ENCODE measurements at places on chromosomes 2 and 18. TPM values are rescaled to one million over a fixed set of nuclear protein-coding genes. Genes with fewer than 3 reads are reported as not detected.

- no peaks in the 10 kb centered on the region for H3K4me1 ChIP-seq
- DNase-seq: no peak
- H3K36me3 ChIP-seq: no peaks in the 10 kb centered on the region
- no peak overlapping the region for H3K27ac ChIP-seq
- H3K27me3 ChIP-seq: no peaks in the 10 kb centered on the region
- H3K4me3 ChIP-seq: no peak overlapping the region
Observed at GRCh38 chr2:223996391-223996790, 39.1 kb downstream of the MRPL44 start.

DNA sequence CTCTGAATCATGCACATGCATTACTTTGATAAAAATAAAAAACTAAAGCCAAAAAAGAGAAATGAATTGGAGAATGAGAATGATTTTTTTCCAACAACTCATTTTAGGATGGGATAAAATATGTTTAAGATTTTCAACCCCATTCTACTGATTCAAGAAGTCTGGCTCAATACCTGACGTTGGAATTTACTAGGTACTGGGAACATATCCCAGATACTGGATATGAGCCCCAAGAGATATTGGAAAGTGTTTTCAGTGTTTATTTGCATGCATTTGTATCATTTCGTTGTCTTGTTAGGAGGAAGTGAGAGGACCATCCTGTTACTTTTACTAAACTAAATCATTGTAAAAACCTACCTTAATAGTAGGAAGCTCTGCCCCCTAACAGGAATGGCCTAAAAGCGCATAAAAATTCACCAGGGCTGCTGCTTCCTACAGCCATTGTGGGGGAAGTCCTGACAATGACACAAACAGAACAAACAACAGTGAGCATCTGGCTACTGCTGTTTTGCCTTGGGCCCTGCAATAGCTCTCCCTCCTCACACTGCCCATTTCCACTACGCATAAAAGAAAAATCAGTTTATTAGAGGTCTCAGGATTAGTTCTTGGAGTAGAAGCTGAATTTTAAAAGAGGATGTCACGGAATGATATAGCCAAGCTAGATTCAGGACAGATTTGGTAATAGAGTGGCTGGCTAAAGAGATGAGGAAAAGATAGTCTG lies 35.2 kb downstream of the ANKAR start:
- DNase-seq: no peak
- H3K27ac ChIP-seq: no peak overlapping the region
- no peaks in the 10 kb centered on the region for H3K36me3 ChIP-seq
- H3K27me3 ChIP-seq: no peaks in the 10 kb centered on the region
- no peak overlapping the region for H3K4me3 ChIP-seq

GRCh38 chr2:171081649-171082111 lies 79.0 kb downstream of the TLK1 start:
- DNase-seq: no peak
- H3K4me3 ChIP-seq: no peak overlapping the region
- H3K36me3 ChIP-seq: no peaks in the 10 kb centered on the region

GRCh38 chr2:43636621-43637020 lies 439 bp upstream of the PLEKHH2 start:
- DNase-seq: no peak
- no peaks in the 10 kb centered on the region for H3K36me3 ChIP-seq

DNA sequence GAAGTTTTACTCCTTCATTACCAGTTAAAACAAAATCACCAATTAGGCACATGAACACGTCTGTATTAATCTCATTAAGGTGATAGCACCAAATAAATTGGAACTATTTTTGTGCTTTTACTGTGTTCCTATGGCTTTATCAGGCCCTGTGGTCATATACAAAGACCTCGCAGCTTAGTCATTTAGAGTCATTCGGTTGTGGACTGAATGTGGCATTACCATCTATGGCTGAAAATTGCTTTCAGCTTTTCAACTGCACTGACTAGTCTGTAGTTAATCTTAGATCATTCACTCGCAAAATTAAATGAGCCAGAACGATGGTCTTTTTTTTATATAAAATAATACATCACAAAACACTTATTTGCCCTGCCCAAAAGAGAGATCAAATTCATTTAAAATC lies 601.7 kb downstream of the NR4A2 start:
- peaks cover 8% of the 10 kb centered on the region for H3K27me3 ChIP-seq
- no peak for DNase-seq
- H3K4me1 ChIP-seq: no peaks in the 10 kb centered on the region
- H3K4me3 ChIP-seq: no peak overlapping the region

DNA sequence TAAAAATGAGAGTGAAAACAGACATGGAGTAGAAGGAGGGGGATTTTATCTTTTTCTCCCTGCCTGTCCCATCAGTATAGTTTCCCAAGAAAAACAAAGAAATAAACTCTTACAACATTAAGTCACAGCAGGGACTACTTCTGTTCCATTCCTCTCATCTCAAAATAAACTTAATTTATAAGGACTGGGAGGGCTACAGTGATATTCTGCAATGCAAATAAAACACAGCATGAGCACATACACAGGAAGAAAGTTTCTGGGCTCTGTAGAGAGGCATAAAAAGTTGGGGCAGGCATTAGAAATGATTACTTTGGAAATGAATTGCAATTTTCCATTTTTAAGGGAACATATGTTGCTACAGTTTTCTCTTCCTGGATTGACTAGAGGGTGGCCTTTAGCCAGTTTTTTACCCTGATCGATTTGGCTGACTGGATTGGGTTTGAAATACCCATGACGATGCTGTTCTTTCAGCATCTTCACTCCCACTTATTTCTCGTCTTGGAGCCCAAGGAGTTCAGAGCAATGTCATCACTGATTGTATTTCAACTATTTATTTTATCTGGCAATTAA lies 157.1 kb downstream of the ACTR3 start:
- no peaks in the 10 kb centered on the region for H3K27me3 ChIP-seq
- H3K4me1 ChIP-seq: no peaks in the 10 kb centered on the region
- no peak overlapping the region for H3K4me3 ChIP-seq
- DNase-seq: no peak
- no peaks in the 10 kb centered on the region for H3K36me3 ChIP-seq
- H3K27ac ChIP-seq: no peak overlapping the region

DNA sequence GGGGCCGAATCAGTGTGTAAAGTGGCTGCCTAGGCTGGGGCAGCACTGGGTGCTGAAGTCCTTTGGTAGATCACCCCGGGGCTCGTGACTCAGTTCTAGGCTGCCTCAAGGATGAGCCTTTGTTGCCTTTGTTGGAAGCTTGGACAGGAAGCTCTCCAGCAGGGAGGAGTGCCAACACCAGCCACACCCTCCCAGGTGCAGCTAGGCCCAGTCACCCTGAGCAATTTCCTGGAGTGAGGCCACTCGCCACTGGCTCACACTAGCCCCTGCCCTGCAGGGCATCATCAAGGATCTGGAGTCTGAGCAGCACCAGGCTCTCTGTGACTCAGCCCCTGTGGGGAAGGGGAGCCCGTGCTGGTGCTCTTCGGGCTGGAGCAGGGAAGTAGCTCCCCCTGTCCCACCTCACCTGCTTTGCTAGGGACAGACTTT lies 6.7 kb upstream of the SDC1 start:
- no peaks in the 10 kb centered on the region for H3K4me1 ChIP-seq
- peaks cover 6% of the 10 kb centered on the region for H3K27me3 ChIP-seq
- H3K27ac ChIP-seq: no peak overlapping the region
- H3K4me3 ChIP-seq: no peak overlapping the region

- no peak overlapping the region for H3K4me3 ChIP-seq
- H3K4me1 ChIP-seq: peaks cover 5% of the 10 kb centered on the region
- H3K36me3 ChIP-seq: no peaks in the 10 kb centered on the region
Observed at GRCh38 chr2:84888401-84889276, 7.8 kb upstream of the TRABD2A start.

GRCh38 chr2:178417916-178418315 lies 33.1 kb downstream of the PRKRA start:
- no peaks in the 10 kb centered on the region for H3K27me3 ChIP-seq
- no peak overlapping the region for H3K27ac ChIP-seq
- no peaks in the 10 kb centered on the region for H3K4me1 ChIP-seq
- H3K4me3 ChIP-seq: no peak overlapping the region

DNA sequence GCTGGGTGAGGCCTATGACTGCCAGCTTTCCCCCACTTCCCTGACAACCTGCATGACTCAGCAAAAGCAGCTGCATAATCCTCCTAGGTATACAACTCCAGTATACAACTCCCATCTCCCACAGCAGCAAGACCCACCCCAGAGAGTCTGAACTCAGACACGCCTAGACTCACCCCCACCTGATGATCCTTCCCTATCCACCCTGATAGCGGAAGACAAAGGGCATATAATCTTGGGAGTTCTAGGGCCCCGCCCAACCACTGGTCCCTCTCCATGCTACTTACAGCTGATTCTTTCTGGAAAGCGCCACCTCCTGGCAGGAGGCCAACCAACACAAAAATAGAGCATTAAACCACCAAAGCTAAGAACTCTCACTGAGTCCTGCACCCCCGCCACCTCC lies 296.5 kb downstream of the DCC start:
- no peak for DNase-seq
- no peak overlapping the region for H3K27ac ChIP-seq
- H3K4me1 ChIP-seq: no peaks in the 10 kb centered on the region
- H3K4me3 ChIP-seq: no peak overlapping the region
- no peaks in the 10 kb centered on the region for H3K27me3 ChIP-seq

GRCh38 chr2:8260213-8260612 lies 421.6 kb upstream of the ID2 start:
- no peak overlapping the region for H3K4me3 ChIP-seq
- no peaks in the 10 kb centered on the region for H3K4me1 ChIP-seq
- no peak for DNase-seq
- H3K36me3 ChIP-seq: no peaks in the 10 kb centered on the region
- no peaks in the 10 kb centered on the region for H3K27me3 ChIP-seq
- no peak overlapping the region for H3K27ac ChIP-seq

- no peaks in the 10 kb centered on the region for H3K27me3 ChIP-seq
- no peak overlapping the region for H3K27ac ChIP-seq
- DNase-seq: no peak
- no peaks in the 10 kb centered on the region for H3K36me3 ChIP-seq
- H3K4me1 ChIP-seq: peaks cover 9% of the 10 kb centered on the region
Observed at GRCh38 chr2:128187032-128187654, 96.1 kb downstream of the UGGT1 start.

DNA sequence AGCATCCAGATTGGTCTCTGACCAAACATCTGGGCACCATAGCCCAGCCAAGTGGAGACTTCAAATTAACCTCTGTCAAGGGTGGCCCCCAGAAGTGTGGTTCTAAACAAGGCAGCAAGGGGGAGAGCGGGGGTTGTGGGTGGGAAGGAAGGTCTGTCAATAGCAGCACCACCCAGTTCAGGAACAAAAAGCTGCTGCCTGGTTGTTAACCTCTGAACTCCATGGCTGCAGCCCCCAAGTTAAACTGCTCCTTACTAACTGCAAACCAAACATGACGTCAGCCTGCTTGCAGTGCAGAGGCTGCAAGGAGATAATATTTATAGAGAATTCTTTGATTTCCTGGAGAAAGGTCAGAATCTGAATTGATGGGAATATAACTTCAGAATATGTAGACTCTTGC lies 76.5 kb downstream of the ARL4C start:
- no peak for DNase-seq
- no peaks in the 10 kb centered on the region for H3K4me1 ChIP-seq
- no peaks in the 10 kb centered on the region for H3K36me3 ChIP-seq
- H3K4me3 ChIP-seq: no peak overlapping the region
- H3K27me3 ChIP-seq: no peaks in the 10 kb centered on the region

DNA sequence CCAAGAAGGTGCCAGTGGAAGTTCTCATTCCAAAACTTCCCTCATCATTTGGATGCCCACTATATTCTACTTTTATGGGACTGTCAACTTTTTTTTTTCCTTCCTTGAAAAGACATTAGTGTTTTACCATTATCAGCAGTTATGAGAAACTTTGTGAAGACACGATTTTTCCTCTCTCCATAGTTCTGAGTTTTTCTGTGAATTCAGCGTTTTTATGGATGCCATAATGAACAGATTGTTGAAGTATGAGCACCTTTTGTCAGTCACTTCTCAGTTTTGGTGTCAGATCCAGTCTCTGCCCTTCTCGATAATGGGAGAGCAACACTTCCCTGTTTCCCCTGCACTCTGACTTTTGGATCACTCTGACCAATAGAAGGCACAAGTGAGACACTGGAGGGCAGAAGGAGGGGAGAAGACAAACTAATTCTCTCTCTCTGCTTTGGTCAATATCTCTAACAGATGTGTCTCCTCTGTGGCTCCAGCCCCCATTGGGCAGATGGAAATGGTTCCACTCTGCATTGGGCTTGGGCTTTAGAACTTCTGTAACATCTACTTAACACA lies 53.5 kb upstream of the FN1 start:
- H3K4me3 ChIP-seq: no peak overlapping the region
- no peak overlapping the region for H3K27ac ChIP-seq
- H3K36me3 ChIP-seq: no peaks in the 10 kb centered on the region
- H3K4me1 ChIP-seq: no peaks in the 10 kb centered on the region
- H3K27me3 ChIP-seq: no peaks in the 10 kb centered on the region

DNA sequence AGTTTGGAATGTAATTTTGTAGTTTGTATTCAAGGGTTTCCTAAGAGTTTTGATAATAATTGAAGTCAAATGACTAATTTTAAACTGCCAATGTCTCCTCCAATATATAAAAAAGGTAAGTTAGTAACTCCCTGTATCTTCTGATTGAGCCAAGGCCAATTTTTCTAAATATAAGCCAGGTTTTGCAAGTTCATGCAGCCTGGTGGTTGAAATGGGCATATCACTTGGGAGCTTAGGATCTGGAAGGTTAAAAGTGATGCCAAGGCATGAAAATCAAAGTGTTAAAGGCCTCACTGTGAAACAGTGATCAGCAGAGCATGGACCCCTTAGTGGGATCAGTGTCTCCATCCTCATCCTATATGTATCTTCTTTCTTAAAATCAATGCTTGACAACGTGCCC lies 60.5 kb downstream of the MERTK start:
- no peaks in the 10 kb centered on the region for H3K36me3 ChIP-seq
- no peak overlapping the region for H3K4me3 ChIP-seq
- no peaks in the 10 kb centered on the region for H3K27me3 ChIP-seq
- no peak for DNase-seq
- H3K4me1 ChIP-seq: peaks cover 56% of the 10 kb centered on the region

DNA sequence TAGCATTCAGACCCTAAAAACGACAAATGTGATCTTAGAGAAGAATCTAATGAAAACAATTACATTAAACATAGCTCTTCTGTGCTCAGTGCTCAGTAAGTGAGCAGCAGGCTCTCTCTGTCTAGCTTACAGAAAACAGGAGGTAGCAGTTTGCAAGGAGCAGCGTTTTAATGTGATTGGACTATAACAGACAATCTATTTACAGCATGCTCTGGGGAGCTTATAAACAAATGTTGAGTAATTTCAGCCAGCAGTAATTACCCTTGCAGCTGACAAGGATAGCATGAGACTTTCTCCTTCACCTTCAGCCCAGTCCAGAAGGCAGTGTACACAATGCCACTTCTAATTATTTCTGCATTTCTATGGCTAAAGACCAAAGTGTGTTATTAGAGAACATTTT lies 270.4 kb downstream of the FIGN start:
- no peak overlapping the region for H3K27ac ChIP-seq
- no peaks in the 10 kb centered on the region for H3K27me3 ChIP-seq
- DNase-seq: no peak
- H3K4me3 ChIP-seq: no peak overlapping the region

GRCh38 chr18:7367336-7367735 lies 136.4 kb downstream of the LRRC30 start:
- H3K36me3 ChIP-seq: no peaks in the 10 kb centered on the region
- no peaks in the 10 kb centered on the region for H3K27me3 ChIP-seq
- no peak overlapping the region for H3K27ac ChIP-seq
- DNase-seq: no peak
- H3K4me1 ChIP-seq: no peaks in the 10 kb centered on the region

The UGT1A4 gene
- not detected for polyA plus RNA-seq

The TTC27 gene
- 22.9 TPM for polyA plus RNA-seq

The SLC16A14 gene
- 4.3 TPM for polyA plus RNA-seq

The GPAT2 gene
- polyA plus RNA-seq: 1.2 TPM

Data from adrenal gland (tissue), 19 donors.